Bronchial epithelial cell (primary cell): ENCODE measurements at places on chromosomes 13 and 19.

- DNase-seq: no peak
Observed at GRCh38 chr13:73142071-73142470, 83.3 kb downstream of the KLF5 start.

DNA sequence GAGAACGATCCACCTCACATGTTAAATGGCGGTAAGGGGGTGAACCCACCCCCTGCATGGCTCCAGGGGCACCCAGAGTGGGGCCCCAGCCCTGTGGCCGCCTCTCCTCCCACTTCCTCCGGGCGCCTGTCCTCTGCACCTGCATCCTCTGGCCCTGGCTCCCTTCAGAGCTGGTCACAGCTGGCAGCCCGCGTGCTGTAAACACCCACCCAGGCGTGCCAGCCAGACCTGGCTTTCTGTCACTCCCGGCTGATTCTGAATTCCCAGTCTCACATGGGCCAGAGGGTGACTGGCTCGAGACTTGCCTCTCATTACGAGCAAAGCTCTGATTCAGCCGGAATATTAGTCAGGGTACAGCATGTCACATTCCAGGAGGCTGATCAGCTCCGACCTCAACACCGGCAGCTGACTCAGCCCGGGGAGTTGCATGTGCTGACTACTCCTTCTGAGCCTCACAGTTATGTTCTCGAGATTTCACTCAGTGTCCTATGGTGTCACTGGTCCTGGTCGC, 75.1 kb downstream of the GNG7 start:
- DNase-seq: peak; percentile 98

GRCh38 chr13:67258482-67258881, 28.3 kb upstream of the PCDH9 start:
- no peak for DNase-seq

- no peak for DNase-seq
Observed at GRCh38 chr13:58964048-58964447, 1199.7 kb downstream of the DIAPH3 start.

GRCh38 chr19:41328157-41328841, 18.3 kb downstream of the CCDC97 start:
- DNase-seq: peak; percentile 52

GRCh38 chr13:101305981-101306411, 110.3 kb downstream of the NALCN start:
- DNase-seq: no peak

DNA sequence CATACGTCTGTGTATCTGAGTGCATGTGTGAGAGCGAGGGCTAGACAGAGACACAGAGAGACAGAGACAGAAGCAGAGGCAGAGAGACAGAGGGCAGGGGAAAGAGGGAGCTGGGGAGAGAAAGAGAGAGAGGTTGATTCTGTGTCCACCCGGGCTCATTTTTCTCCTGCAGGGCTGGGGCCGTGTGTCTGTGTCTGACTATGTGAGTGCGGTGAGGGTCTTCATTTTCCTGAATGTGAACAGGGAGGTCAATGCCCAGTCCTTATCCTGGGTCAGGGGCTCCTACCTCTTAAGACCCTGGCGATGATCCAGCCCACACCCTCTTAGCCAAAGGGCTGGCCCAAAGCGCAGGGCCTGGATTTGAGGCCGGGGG, 17.7 kb downstream of the LRRC4B start:
- no peak for DNase-seq

GRCh38 chr19:2223959-2224358, 12.2 kb downstream of the PLEKHJ1 start:
- DNase-seq: no peak

- peak; percentile 96 for DNase-seq
Observed at GRCh38 chr13:104315606-104316005, 1249.4 kb upstream of the SLC10A2 start.

DNA sequence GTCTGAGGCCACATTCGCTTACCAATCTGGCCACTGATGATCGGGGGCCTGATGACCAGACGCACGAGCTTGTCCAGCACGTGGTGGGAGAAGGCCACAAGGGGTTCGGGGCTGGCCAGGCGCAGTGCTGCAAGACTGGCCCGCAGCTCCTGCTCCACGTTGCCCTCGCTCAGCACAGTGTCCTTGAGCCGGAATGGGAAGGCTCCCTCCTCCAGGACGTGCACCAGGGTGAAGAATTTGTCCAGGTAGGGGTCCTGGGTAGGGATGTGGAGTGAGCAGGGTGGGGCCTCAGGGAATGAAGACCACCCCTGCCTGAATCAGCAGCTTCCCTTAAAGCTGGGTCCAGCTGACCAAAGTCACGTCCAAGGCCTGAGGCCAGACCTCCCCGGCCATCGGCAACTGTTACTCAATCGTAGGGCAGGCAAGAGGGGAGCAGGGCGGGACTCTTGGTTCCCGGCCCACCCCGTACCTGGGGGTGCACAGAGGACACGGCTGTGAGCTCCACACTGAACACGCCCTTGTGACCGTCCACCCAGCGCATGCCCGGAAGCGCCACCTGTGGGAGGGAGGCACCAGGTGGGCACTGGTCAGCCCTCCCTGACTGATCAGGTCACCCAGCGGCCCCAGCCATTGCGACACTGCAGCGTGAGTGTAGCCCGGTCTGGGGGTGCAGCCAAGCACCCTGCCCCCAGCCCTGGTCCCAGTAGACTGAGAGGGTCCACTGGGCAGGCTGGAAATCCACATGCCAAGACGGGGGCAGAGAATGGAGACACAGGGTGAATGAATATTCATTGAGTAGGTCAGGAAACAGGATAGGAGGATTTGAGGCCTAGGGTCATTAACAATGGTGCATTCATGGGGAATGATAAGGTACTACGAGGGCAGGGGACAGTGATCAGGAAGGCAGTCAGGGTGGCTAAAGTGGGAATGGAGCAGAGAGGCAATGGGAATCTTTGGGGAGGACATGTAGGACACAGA, 2.8 kb upstream of the ANGPTL8 start:
- no peak for DNase-seq

GRCh38 chr13:29704648-29705047, 109.2 kb upstream of the SLC7A1 start:
- no peak for DNase-seq
